OCI-M1 (cell line): ENCODE measurements at places on chromosomes 7 and 10.

- peak; percentile 79 for DNase-seq
Observed at GRCh38 chr7:128783143-128783861, 7.7 kb upstream of the OPN1SW start.

GRCh38 chr10:86813982-86814381 lies 57.6 kb downstream of the BMPR1A start:
- no peak for DNase-seq

GRCh38 chr7:139823959-139824521 lies 5.0 kb upstream of the TBXAS1 start:
- DNase-seq, result no peak

GRCh38 chr7:151780631-151781030 lies 96.3 kb downstream of the PRKAG2 start:
- no peak for DNase-seq

DNA sequence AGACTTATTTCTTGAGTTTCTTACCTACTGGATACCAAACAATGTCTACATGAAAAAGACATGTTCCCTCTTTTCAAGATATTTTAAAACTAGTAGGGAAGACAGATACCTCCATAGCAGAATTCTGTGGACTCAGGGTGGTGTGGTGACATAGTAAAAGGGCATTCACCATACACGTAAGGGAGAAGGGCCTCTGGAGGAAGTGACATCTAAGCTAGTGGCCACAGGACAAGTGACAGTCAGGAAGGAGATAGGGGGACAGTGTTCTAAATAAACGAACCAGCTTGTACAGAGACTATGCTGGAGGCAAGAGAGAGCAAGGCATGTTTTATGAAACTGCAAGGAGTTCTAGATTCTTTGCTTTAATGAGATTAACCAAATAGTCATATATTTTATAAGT lies 321.7 kb upstream of the LRGUK start:
- DNase-seq, result peak; percentile 4

DNA sequence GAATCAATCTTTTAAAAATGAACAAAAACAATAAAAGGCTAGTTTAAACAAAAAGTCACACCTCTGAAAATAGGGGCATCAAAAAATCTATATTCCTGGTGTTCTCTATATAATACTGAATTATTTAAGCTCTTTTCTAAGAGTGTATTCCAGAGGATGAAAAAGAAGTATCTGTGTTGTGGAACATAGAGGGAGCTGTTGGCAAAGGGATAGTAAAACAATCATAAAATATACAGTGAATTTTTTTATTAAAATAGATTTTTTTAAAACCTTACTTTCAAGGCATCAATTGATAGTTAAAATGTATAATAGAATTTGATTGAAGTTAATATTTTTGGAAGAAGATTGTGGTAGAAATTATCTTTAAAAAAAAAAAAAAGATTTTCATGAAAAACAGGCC lies 1409.1 kb upstream of the CELF2 start:
- peak; percentile 39 for DNase-seq

DNA sequence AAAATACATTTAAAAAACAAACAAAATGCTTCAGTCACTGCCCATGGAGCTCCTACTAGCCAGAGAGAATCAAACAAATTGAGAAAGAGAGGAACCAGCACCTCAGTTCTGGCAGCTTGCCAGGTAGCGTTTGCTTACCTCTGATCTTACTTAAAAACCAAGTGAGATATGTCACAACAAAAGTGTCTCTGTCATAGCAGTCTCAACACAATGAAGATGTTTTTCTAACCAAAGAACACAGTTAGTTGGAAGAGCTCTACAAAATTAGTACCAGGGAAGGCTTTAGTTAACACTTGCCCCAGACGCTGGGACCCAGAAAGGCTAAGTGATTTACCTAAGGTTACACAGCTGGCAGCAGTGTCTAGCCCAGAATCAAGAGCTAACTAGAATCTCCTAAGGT lies 3.4 kb downstream of the DOCK4 start:
- DNase-seq, result no peak

DNA sequence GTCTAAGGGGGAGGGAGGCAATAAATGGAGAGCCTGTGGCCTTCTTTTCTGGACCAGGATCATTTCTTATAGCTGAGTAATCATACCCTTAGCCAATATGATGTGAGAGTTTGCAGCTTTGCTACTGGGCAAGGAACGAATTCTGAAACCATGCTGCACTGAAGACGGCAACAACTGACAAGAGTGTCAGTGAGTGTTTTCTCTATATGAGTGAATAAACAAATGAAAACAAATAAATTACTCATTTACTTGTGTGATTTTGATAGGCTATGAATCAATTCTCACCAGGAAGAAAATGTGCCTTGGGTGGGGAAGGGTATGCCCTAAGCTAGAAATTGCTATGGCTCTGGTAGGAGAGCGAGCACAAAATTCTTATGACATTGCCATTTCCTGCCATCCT lies 79.4 kb upstream of the LRRN3 start:
- no peak for DNase-seq

- DNase-seq, result no peak
Observed at GRCh38 chr10:125462845-125463244, 220.1 kb downstream of the TEX36 start.

GRCh38 chr7:45701701-45702510 lies 127.7 kb downstream of the ADCY1 start:
- DNase-seq, result no peak

DNA sequence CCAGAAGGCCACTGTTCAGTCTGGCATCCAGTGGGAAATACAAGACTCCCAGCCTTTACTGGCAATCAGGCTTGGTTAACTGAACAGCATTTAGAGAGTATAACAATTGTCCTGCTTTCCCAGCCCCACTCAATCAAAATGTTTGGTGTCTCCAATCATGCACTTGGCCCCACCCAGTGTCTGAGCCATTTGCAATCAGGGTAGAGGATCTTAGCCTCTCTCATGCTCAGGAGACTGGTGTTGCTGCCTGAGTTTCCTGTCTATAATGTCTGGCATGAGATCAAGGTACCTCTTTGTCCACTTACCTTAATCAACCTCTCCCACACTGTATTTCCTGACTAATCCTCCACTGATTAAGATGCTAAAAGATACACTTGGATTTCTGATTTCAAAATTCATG lies 290.2 kb upstream of the GHITM start:
- DNase-seq, result no peak

DNA sequence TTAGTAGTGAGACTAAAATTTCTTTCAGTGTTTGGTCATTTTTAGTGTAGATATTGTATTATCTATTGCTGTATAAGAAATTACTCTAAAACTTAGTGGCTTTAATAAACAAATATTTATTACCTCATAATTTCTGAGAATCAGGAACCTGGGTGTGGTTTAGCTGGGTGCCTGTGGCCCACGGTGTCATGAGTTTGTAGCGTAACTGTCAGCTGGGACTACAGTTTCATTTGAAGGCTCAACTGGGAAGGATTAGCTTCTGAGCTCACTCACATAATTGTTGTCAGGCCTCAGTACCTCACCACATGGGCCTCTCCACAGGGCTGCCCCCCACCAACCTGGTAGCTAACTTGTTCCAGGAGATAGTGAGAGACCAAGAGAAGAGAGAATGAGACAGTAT lies 98.5 kb downstream of the SRI start:
- no peak for DNase-seq

- DNase-seq, result peak; percentile 88
Observed at GRCh38 chr10:72834183-72834825, 59.2 kb upstream of the OIT3 start.

DNA sequence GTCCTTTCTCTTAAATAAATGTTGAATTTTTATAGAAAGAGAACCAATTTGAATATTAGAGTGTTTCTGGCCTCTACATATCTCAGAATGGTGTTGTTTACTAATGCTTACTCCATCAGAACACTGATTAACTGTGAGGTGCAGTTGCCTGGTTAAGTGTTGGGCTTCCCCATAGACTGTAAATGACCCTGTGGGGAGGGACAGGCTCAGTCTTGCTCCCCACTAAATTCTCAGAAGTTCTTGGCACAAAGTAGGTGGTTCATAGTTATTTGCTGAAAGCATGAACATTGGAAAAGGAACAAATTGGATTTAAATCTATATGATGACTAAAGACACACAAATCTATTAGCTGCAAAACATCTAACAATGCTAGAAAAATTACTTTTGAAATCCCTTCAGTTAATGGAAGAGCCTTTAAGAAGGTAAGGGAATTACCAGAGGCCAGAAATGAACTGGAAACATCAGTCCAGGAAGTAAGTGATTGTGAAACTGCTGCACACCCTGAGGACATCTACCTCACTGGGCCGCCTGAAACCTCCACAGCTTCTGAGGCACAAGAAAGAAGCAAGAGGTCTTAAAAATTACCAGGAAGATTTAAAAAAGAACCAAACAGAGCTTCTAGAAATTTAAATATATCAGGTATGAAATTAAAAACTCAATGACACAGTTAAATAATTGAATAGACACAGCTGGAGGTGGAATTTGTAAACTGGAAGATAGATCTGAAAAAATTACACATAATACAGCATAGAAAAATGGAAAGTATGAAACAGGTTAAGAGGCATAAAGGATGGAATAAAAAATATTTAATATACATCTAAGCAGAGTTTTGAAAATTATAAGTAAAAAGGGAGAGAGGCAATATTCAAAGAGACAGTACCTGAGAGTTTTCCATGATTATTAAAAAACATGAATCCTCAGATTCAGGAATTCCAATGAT lies 17.8 kb upstream of the COMTD1 start:
- DNase-seq, result no peak

DNA sequence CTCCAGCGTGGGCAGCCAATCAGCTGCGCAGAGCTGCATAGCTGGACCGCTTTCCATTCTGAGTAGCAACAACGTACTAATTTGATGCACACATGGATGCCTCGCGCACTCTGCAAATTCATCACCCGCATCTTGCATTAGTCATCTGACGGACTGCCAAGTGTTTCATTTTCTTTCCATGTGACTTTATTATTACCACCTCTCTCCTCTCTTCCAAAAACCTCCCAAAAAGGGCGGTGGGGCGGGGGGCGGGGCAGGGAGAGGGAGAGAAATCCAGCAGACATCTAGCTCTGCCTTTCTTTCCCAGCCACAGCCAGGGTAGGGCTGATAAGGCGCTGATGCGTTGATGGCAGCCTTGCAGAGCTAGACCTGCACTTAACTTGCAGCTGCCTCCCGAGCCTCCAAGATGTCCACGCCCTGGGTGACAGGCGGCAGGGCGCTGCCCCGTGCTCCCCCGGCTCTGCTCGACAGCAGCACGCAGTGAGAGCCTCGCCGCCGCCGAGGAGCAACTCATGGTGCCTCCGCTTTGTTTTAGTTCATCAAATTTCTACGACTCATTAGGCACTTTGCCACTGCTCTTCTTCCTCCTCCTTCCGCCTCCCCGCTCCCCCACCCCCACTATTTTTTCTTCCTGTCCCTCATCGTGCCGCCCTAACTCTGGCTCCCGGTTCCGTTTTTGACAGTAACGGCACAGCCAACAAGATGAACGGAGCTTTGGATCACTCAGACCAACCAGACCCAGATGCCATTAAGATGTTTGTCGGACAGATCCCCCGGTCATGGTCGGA lies 147.3 kb downstream of the CELF2 start:
- DNase-seq, result peak; percentile 93

GRCh38 chr10:87878664-87879459 lies 15.4 kb downstream of the PTEN start:
- peak; percentile 93 for DNase-seq

DNA sequence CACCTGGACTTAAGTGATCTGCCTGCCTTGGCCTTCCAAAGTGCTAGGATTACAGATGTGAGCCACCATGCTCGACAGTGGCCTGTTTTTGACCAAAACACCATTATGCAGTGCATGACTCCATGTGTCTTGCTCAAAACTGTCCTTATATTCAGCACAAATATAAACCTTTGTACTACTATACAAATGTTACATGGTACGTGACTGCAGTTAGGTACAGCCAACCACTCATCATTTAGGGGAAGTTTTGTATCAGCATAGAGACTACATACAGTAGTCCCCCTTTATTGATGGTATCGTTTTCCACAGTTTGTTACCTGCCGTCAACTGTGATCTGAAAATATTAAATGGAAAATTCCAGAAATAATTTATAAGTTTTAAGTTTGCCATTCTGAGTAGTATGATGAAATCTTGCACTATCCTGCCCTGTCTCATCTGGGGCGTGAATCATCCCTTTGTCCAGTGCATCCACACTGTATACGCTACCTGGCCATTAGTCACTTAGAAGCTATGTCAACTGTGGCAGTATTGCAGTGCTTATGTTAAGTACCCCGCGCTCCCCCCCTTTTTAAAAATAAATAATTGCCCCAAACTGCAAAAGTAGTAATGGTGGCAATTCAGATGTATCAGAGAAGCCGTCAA lies 23.3 kb upstream of the ZNF282 start:
- DNase-seq, result no peak

- DNase-seq, result no peak
Observed at GRCh38 chr7:47581438-47581803, 490 bp downstream of the TNS3 start.

DNA sequence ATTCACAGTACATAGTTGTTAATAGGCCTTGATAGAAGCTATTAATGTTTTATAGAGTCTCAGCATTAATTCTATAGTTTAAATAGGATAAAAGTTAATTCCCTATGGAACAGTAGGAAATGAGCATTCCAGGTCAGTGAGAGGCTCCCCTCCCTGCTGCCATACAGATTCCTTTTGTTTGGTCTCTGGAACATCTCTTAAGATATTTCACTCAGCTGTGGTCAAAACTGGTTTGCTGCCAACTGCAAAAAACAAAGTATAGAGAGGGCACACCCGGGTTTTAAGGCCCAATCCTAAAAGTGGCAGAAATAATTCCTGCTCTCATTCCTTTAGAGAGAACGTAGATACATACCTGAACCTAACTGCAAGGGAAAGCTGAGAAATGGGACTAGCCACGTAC lies 51.3 kb downstream of the MDFIC start:
- no peak for DNase-seq

DNA sequence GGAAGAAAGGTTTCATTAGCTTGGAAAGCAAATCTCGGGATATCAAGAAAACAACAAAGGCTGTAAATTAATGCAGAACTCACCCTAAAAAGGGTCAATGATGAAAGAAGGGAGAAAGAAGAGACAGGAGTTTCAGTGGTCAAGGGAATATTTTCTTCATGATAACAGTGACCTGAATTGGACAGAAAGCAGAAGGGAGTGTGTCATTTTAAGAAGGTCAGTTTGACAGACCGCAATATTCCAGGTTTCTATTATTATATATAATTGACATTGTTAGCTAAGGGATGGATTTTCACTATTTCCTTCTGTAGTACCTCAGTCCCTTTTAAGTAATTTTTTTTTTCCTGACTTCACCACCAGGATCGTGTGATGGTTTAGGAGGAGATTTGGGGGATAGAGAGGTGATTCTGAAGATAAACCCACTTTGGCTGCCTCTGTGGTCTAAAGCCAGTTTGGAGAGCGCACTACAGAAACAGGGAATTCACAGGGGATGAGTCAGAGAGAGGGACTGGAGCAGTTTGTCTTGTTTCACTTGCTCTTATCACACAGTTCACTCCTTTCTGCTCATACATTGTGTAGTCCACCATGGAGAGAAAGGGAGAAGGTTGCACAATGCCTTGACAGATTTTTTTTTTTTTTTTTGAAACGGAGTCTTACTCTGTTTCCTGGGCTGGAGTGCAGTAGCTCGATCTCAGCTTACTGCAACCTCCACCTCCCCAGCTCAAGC lies 417.9 kb downstream of the AUTS2 start:
- DNase-seq, result no peak
